Osteocyte (in vitro differentiated cells): ENCODE measurements at places on chromosomes 7 and 10.

GRCh38 chr10:71409516-71410104 is 12.9 kb downstream of the CDH23 start:
- peak; percentile 60 for DNase-seq

DNA sequence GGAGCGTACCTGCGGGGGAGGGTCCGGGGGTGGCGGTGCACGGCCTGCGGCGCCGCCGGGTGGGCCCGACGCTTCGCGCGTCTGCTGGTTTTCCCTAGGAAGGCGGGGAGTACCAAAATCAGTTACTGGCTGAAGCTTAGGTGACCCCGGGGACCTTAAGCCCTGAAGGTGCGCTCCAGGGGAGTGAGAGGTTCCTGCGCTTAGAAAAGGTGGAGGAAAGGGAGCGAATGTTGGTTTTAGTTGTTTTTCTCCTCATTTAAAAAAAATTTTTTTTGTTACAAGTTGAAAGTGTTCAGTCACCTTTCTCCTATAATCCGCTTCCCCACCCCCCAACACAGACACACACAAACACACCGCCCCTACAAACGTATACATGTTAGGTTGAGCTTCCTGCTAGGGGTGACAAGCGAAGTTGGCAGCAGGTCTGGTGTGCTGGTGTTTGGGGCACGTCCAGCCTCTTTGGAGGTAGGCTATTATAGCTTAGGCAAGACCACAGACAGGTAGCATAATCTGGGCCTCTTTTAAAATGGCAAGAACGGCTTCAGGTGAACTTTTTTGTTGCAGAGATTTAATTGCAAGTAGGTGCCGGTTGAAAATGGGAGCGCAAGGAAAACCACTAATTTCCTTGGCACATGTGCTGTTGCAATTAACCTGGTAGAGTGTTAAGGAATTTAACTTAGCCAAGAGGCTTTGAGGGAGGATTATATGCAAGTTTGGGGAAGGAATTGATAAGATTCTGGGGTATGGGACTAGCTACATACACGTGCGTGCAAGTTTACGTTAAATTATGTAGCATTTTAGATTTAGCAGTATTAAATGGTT is 945 bp downstream of the ADD3 start:
- no peak for DNase-seq

GRCh38 chr10:13168781-13169180 is 7.4 kb downstream of the MCM10 start:
- no peak for DNase-seq

DNA sequence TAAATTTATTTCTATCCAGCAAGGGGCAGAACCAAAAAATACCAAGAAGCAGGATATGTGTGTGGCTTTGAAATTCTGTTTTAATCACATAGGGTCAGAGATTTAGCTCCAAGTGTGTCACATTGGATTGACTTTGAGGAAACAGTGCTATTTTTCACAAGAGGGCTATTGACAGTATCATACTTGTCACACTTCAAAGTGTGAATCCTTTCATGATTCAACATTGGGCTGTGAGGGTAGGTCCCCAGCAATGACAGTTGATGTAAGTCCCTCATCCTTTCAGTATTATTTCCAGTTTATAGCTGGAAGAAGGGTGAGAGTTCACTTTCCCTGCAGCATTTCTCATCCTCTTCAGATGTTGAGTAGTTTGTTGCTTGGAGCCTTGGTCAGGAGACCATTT is 7.4 kb downstream of the CCNY start:
- no peak for DNase-seq

DNA sequence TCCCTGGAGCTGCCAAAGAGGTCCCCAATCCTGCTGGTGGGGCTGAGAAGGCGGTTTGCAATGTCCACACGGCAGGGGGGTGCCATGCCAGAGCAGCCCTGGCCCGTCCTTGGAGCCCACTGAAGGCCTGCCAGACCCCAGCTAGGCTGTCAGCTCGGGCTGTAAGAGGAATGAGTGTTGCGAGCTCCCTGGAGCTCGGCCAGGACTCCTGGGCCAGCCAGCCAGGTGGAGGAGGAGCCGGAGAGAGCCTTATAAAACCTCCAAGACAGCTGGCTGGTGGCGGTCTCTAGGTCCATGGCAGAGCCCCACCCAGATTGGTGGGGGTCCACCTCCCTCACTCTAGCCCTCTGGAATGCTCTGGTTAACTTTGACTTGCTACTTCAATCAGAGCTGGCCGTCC is 55.1 kb upstream of the CALN1 start:
- DNase-seq = no peak

- no peak for DNase-seq
These were observed 199.5 kb downstream of the SKAP2 start for GRCh38 chr7:26664735-26665416.

- DNase-seq = no peak
These were observed 2.7 kb downstream of the PRSS37 start for GRCh38 chr7:141838581-141838980.

DNA sequence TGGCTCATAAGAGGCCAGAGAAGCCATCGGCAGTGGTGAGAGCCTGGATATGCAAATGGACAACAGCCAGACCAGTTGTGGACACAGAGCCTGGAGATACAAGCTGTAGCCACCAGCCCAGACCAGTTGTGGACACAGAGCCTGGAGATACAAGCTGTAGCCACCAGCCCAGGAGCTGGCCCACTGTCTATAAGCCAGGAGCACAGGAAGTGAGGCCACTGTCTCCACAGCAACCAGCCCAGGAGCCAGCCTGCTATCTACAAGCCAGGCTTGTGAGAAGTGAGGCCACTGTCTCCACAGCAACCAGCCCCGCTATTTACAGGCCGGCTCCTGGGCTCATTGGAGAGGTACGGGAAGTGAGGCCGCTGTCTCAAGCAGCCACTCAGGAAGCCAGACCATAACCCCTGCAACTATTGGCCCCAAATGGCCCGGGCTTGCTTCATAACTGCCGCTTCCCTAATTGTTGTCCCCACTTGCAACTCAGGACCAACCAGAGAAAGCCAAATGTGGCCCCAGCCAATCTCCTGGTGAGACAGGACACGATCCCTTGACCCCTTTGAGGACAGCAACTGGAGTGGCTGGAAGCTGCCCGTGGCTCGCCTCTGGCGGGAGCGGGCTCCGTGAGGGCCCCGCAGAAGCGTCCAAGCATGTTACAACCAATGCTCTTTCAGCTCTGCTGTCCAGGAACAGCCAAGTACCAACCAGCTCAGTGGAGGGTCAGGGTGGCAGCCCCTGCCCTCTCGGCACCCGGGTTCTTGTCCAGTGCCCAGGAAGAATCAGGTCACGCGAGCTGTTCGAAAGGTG is 44.1 kb upstream of the CNPY1 start:
- DNase-seq = no peak

DNA sequence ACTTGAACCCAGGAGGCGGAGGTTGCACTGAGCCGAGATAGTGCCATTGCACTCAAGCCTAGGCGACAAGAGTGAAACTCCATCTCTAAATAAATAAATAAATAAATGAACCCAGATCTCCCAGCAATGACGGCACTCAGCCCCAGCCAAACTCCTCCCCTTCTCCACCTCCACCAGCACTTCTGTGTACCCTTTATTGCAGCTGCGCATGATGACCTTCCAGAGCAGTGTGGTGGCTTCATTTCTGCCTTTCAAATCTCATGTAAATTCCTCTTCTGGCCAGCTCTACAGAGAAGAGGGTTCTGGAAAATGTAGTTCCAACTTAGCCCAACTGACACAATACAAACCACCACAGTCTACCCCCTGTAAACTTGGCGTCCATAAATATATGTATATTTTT is 108.5 kb downstream of the SLC37A3 start:
- DNase-seq = no peak
